T-helper 2 cell treated with Interferon-gamma antibody and Interleukin-4, amounts not matched to agents 5 μg/mL and 100 μg/mL, for 36 hours (primary cell): ENCODE measurements at places on chromosomes 3 and 15.
A peak's percentile ranks its signal among the peaks of the same experiment; 100 is the strongest.

DNA sequence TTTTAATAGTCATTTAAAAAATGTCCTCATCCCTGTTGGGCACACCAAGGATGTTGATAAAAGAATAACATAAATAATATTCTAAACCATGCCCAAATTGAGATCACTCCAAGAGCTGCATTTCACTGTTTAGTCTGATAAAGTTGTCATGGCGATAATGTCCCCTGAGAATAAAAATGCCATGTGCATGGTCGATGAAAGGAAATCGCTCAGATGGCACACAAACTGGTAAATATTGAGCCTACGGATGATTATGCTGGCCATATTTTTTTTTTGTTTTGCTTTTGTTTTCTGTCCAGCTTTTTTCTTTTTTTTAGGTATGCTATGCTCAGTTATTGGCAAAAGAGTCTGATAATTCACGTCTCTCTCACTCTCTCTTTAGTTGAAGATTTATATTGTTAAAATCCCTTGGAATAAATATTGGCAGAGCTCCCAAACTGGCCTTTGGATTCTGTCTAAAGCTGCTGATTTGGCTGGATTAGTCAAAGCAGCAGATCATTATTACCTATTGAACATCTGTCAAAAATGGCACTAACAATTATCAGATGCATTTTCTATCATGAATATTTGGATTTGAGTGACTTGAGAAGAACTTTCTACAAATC lies 643.8 kb downstream of the SQOR start:
- H3K4me1 ChIP-seq, result no peaks in the 10 kb centered on the region
- no peak overlapping the region for H3K4me3 ChIP-seq
- H3K36me3 ChIP-seq, result no peaks in the 10 kb centered on the region
- DNase-seq, result no peak
- H3K27ac ChIP-seq, result no peak overlapping the region

DNA sequence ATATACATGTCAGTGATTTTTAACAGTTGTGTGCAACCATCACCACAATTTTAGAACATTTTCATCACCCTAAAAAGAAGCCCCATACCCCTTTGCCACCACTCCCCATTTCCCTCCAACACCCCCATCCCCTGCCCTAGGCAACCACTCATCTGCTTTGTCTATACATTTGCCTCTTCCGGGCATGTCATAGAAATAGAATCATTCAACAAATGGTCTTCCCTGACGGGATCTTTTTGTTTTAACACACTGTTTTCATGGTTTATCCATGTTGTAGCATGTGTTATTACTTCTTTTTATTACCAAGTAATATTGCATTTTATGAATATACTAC lies 4.0 kb downstream of the VILL start:
- no peak for DNase-seq
- H3K27me3 ChIP-seq, result no peaks in the 10 kb centered on the region
- H3K4me1 ChIP-seq, result peaks cover 48% of the 10 kb centered on the region
- peak overlapping the region; percentile 92 for H3K27ac ChIP-seq
- peak overlapping the region; percentile 94 for H3K4me3 ChIP-seq

GRCh38 chr3:171526146-171526545 lies 65.9 kb upstream of the TNIK start:
- no peak for DNase-seq
- no peaks in the 10 kb centered on the region for H3K36me3 ChIP-seq
- no peak overlapping the region for H3K27ac ChIP-seq
- peaks cover 5% of the 10 kb centered on the region for H3K27me3 ChIP-seq
- H3K4me3 ChIP-seq, result no peak overlapping the region

- no peaks in the 10 kb centered on the region for H3K36me3 ChIP-seq
- H3K27ac ChIP-seq, result no peak overlapping the region
- no peaks in the 10 kb centered on the region for H3K4me1 ChIP-seq
- H3K27me3 ChIP-seq, result no peaks in the 10 kb centered on the region
These were observed 332.9 kb downstream of the TIGIT start for GRCh38 chr3:114626751-114627150.

- no peak overlapping the region for H3K4me3 ChIP-seq
- no peaks in the 10 kb centered on the region for H3K36me3 ChIP-seq
- no peaks in the 10 kb centered on the region for H3K4me1 ChIP-seq
These were observed 217.5 kb upstream of the RASGRP1 start for GRCh38 chr15:38782156-38782555.
